ENCODE measurements at places on chromosomes 2 and 18. TPM values are rescaled to one million over a fixed set of nuclear protein-coding genes. Genes with fewer than 3 reads are reported as not detected.

Gene SLC35F6
- polyA plus RNA-seq, result 14.3 TPM

Gene DPP4
- 0.20 TPM for polyA plus RNA-seq

Gene CNRIP1
- 32.8 TPM for polyA plus RNA-seq

Gene HJURP
- 18.9 TPM for polyA plus RNA-seq

Gene ALPG
- not detected for polyA plus RNA-seq

Gene DSC2
- polyA plus RNA-seq, result 0.22 TPM

Gene SPHKAP
- 9.9 TPM for polyA plus RNA-seq

Gene GPC1
- polyA plus RNA-seq, result 52.7 TPM

Gene SPRED2
- polyA plus RNA-seq, result 20.3 TPM

Gene CAVIN2
- 7.8 TPM for polyA plus RNA-seq

Gene ARHGAP28
- polyA plus RNA-seq, result 1.2 TPM

Gene ZNF804A
- 1.3 TPM for polyA plus RNA-seq

Gene SULT1C2
- not detected for polyA plus RNA-seq

Gene RUFY4
- polyA plus RNA-seq, result not detected

Gene LRRTM1
- 2.6 TPM for polyA plus RNA-seq

Gene WDR54
- 95.5 TPM for polyA plus RNA-seq

Gene WNT6
- 0.56 TPM for polyA plus RNA-seq

Gene ERMN
- polyA plus RNA-seq, result 73.4 TPM

Gene MOGAT1
- not detected for polyA plus RNA-seq

Gene FRZB
- 8.5 TPM for polyA plus RNA-seq

Gene TFCP2L1
- polyA plus RNA-seq, result 11.5 TPM

Gene RND3
- polyA plus RNA-seq, result 1.5 TPM

Gene LRRC30
- not detected for polyA plus RNA-seq

Gene UPP2
- polyA plus RNA-seq, result 0.24 TPM

Gene NR4A2
- 4.3 TPM for polyA plus RNA-seq

Gene SNRNP27
- 55.3 TPM for polyA plus RNA-seq

Gene REG3G
- polyA plus RNA-seq, result not detected

Measured in brain (organoid and tissue), 16 donors.